Renal cortical epithelial cell (primary cell): ENCODE measurements at places on chromosomes 7 and 10. TPM values are rescaled to one million over a fixed set of nuclear protein-coding genes. Genes with fewer than 3 reads are reported as not detected.

GRM8 gene
- 0.70 TPM in 1 of 2 replicates, not detected in the other for total RNA-seq

GRCh38 chr10:69643779-69644657, 14.0 kb downstream of the FAM241B start:
- DNase-seq: no peak

DNA sequence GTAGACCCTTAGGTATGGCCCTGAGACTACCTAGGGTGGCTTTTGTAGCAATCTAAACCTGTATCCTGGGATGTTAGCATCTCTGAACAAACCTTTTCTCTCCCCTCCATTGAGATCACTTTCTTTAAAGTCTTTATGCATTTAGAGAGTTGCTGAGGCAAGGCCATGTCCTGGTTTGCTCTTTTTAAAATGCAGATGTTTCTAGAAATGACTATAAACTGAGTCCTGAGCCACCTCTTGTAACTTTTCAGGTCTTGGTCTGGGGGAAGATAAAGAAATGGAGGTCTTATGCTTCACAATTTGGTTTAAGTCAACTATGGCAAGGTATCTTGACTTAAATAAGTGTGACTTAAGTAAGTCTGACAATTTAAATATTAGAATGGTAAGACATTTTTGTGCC, 78.0 kb downstream of the AUTS2 start:
- no peak for DNase-seq

MOGAT3 gene
- not detected in 2 replicates for total RNA-seq

GRCh38 chr7:144588559-144589051, 185.1 kb upstream of the NOBOX start:
- DNase-seq: no peak

DNA sequence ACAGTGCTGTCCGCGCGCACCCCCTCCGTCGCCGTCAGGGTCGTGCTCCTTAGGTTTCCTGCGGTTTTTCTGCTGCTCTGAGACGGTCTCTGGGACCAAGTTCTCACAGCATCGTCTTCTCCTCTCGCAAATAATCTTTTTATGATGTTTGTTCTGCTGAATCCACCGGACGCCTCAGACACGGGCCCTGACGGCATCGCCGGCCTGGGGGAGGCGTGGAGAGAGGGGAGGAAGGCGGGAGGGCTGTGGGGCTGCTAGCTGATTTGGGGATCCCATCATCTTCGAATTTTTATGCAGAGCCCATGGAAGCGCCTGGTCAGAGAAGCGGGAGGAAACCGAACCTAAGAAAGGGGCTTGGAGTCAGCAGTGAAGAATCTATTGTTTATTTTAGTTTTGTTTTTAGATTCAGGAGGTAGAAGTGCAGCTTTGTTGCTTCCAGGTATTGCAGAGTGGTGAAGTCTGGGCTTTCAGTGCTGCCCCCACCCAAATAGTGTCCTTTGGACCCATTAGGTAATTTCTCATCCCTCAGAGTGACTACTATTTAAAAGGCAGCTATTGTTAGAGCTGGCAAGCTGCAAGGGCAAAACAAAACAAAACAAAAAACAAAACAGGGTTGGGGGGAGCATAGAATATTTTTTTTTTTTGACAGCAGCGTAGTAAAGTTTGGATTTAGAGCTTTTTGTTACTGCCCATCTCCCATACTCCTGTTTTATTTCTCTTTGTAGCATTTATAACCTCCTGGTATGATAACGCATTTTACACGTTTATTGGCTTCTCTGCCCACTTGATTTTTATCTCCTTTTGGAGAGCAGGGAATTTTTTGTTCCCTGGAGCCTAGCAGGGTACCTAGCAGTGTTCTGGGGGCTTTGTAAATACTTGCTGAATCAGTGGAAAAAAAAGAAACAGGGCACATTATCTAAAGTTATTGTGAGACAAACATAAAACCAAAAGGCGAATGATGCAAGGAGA, 92.6 kb downstream of the SPAG6 start:
- peak; percentile 29 for DNase-seq

GRCh38 chr7:32255036-32255435, 184.8 kb upstream of the PDE1C start:
- no peak for DNase-seq

GRCh38 chr7:117827862-117828261, 45.4 kb downstream of the CTTNBP2 start:
- peak; percentile 99 for DNase-seq

DNA sequence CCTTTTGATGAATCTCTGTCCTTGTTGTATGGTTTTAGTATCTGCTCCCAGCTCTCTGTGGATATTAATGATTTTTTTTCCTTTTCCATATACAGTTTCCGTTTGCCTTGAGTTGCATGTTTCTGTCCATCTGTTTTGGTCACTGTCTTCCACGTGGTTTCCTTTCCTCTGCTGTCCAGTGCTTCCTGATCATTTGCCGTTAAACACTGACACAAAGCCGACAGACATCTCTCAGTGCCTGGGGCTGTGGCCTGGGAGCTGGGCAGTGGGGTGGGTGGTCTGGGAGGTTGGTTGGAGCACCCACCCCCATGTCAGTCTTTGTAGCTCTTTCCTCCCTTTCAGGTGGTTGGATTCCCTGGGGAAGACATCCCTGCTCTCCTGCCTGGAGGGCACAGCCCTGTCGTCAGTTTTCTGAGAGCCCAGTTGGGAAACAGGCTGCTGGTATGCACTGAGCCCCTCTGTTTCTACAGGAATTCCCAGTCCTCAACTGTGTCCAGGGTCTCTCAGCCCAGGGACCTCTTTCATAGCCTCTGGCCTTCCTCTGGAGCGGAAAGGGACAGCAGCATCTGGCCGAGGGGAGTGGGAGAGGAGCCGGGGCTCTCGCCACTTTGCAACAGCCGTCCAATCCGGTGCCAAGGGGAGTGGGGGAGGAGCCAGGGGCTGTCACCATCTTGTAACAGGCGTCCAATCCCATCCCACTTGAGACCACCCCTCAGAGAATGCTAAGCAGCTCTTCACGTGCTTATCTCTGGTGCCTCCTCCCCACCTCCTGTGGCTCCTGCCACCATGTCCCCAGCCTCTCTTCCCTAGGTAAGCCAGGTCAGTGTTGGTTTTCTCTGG, 26.7 kb upstream of the MKI67 start:
- DNase-seq: no peak

GRCh38 chr7:24879291-24879690, 100.7 kb downstream of the OSBPL3 start:
- DNase-seq: no peak

DNA sequence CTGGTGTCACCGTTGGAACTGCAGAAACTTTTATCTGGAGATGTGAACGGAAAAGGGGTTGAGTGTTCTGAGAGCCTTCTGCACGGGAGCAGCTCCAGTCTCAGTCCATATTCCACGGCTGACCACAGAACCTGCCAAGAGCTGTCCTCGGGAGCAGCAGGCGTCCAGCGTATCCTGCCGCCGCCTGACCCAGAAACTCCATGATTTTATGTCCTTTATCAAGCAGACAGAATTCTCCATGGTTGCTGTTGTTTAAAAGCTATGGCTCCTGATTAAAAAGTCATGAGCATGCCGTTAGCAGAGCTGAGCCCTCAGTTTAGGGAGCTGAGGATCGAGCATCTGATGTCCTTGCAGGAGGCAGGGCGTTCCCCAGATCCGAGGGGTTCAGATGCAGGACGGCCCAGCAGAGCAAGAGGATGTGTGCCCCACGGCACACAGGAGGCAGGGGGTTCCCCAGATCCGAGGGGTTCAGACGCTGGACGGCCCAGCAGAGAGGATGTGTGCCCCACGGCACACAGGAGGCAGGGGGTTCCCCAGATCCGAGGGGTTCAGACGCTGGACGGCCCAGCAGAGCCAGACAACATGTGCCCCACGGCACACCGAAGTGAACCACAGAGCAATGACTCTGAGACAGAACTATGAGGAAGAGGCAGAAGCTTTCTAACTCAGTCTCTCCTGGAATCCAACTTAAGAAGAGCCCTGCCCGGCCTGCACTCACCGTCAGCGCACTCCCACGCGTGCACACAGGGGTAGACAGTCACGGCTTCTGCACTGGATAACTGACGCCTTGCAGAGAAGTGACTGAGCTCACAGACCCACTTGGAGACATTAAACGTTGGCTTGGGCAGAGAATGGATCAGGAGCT, 96.4 kb downstream of the WDR37 start:
- no peak for DNase-seq

SUFU gene
- 0.69 and 8.1 TPM in 2 replicates for total RNA-seq

DNA sequence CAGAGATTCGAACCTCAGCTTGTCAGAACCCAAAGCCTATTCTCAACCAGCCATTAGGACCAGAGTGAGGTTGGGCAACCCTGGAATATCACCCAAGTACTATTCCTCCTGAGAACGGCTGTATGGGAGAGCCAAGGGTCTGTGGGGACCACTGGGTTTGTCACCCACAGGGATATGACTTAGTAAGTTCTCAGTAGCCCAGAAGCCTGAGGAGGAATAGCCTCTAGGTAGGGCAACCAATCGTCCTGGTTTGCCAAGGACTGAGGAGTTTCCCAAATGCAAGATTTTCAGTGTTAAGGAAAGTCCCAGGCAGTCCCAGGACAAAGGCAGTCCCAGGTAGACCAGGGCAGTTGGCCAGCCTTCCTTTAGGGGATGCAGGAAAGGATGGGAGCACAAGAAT, 46.7 kb downstream of the PNLIPRP2 start:
- DNase-seq: no peak

- DNase-seq: peak; percentile 11
Observed at GRCh38 chr10:30502266-30503060, 68.5 kb downstream of the MAP3K8 start.

DNA sequence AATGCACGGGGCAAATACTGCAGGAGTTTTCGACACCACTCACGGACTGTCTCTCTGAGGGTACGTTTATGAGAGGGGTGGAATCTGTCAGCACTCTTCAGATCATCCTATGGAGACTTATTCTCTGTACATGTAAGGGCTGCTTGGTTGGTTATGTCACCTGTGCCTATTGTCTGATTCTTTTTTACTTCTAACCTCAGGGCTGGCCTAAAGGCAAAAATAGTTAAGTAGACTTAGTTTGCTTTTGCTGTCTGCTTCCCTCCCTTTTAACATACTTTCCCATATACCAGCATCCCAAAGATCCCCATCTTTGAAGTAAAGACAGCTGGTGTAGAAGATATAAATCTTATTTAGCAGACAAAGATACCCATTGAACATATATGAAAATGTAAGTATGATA, 105.9 kb downstream of the PRKG1 start:
- no peak for DNase-seq

CPA5 gene
- total RNA-seq: not detected in 2 replicates

PNPLA8 gene
- 58.5 and 60.2 TPM in 2 replicates for total RNA-seq

SORBS1 gene
- total RNA-seq: 4.3 and 9.8 TPM in 2 replicates

DNA sequence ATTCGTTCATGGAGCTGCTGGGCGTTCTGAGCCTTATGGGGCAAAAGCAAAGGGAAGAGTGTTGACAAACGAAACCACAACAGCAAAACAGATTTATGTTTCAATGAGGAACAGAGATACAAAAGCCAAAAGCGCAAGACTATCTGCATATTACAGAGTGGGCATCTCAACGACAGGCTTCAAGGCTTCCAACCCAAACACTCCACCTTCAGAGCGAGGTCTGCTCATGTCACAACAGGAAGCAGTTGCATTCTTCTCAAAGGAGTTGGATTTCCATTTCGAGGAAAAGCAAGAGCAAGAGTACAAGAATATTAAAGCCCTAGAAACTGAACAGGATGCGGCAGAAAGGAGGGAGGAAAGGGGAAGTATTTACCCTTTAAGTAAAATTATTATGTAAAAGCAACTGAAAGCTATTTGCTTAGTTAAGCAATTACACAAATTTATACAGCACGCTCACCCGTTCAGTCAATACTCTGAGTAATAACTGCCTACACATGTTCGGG, 189.3 kb downstream of the ELMO1 start:
- no peak for DNase-seq

DNA sequence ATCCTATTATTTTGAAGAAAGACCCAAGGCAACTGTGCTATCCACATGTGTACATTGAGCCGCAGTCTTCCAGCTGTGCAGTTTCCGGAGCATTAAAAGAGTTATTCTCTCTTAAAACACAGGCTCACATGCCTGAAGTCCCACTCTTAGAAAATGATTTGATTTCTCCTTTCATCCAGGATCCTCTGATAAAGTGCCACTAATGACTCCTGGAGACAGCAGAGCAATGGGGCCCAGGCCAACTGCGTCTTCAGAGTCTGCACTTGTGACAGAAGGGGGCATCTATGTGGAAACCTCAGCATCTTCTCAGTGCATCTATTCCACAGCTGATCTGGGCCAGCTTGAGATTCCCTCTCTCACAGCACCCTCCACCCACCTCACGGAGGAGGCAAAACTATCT, 482.1 kb upstream of the AKR1E2 start:
- DNase-seq: no peak

- DNase-seq: no peak
Observed at GRCh38 chr10:58331646-58332045, 3.2 kb upstream of the UBE2D1 start.

GRCh38 chr10:110226543-110226925, 19.1 kb downstream of the MXI1 start:
- peak; percentile 46 for DNase-seq

TMEM139 gene
- total RNA-seq: 48.2 and 70.5 TPM in 2 replicates

EPDR1 gene
- total RNA-seq: 83.4 and 90.1 TPM in 2 replicates

GRCh38 chr7:154644366-154644765, 358.6 kb downstream of the PAXIP1 start:
- no peak for DNase-seq

SEMA3D gene
- 0.20 and 0.69 TPM in 2 replicates for total RNA-seq

REPIN1 gene
- total RNA-seq: 39.6 and 77.0 TPM in 2 replicates

CCDC136 gene
- total RNA-seq: 1.3 TPM in 1 of 2 replicates, not detected in the other

- DNase-seq: no peak
Observed at GRCh38 chr7:74396993-74397392, 56.7 kb upstream of the GTF2IRD1 start.

- DNase-seq: no peak
Observed at GRCh38 chr10:99852481-99853213, 70.2 kb downstream of the ABCC2 start.

DNA sequence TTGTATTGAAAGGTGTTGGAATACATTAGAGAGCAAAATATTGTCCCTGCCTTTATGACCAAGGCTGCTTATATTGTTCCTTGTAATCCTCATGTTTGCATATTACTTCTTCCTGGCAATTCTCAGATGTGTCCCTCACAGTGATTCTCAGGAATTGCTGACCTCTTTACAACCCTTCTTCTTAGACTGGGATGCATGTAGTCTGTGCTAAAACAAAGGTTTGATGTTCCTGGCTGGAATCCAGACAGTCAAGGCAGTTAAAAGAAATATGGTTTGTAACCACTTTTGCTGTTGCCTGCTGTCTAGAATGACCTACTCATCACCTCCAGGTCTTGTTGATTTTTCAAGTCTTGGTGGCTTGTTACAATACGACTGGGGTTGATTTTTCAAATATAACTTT, 367.6 kb downstream of the HGF start:
- peak; percentile 39 for DNase-seq
